ENCODE measurements at places on chromosomes 11 and 22.

DNA sequence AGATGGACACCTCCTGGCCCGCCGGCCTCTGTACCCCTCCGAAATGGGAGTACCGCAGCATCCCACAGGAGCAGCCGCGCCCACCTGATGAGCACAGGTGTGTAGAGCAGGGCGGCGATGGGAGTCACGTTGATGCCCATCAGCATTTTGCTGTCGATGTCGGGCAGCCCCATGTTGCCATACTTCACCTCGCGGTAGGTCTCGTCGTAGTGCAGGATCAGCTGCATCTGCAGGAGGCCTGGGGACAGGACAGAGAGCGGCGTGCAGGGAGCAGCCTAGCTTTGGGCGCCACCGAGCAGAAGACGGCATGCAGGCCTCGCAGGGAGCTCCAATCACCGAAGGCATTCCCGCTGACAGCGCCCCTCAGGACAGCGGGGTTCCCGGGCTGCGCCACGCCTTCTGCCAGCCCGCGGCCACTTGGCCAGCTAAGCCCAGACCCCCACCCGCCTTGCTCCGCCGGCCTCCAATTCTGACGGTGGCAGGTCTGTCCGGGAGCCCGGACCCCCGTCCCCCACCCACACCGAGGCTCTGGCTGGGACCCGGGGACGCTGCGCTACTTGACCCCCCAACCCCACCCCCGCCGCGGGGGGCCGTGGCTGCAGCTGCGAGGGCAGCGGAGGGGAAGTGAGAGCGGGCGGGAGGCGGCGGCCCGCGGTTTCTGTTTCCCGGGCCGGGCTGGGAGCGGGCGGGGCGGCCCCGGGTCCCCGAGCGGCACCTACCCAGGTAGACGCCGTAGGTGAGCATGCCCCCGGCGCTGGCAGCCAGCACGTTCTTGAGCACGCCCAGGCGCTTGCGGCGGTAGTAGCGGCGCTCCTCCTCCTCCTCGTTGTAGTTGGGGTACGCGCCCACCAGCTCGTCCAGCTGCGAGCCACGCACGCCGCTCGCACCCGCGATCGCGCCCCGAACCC is 705 bp downstream of the UNC93B1 start:
- DNase-seq = no peak

DNA sequence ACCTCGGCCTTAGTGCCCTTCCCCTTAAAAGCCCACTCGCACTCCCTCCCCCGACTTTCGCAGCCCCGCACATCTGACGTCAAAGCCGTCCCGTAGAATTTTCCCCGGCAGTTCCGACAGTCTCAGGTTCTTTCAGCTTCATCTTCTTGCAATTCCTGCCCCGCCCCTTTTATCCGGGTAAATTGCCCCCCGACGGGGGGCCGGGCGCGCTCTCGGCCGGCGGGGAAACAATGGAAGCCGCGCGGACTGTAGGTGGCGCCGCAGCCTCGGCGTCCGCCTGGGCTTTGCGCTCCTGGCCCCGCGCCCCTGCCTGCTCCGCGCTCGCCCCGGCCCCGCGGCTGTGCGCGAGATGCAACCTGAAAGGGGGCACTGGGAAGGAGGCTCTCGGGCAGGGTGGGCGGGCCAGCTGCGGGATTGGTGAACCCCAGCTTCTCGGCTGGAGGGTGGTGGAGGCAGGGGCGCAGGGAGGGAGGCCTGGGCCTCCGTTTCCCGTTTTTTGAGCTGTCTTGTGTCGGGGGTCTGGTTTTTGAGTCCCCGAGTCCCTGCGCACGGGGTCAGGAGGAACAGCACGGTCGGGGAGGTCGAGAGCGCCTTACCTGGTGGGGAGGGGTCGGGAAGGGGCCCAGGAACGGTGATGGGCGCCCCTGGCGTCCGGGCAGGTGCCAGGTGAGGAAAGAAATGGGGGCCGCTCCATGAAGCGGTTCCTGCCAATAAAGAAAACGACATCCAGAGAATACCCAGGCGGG is 859 bp upstream of the FGF19 start:
- no peak for DNase-seq

DNA sequence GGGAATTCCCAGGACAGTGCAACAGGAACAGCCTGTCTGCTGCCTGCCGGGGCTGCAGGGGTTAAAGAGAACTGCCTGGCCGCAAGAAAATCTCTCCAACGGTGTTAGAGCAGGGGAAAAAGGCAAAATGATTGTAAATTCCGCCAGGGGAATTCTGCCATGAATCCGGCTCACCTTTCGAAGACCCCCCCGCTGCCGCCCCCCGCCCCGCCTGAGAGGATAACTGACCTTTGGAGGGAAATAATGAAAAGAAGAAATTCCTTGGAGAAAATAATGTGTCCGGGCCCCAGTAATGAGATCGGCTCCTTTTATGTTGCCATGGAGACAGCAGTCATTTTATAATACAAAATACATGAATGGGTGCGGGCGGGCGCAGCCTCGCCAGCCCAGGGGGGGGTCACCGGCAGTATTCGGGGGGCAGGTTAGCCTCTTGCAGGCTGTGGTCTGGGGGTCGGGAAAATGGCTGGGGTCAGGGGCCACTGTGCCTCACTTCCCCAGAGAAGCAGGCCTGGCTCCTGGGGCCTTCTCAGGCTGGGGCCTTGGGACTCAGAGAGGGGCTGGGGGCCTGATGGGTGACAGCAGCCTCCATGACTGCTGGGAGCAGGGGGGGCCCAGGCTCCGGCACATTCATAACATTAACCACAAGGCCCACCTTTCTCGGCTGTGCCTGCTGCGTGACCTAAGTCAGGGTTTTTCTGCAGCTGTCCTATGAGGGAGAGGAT is 228.1 kb downstream of the MN1 start:
- DNase-seq = no peak

GRCh38 chr11:83734120-83734519 is 448.0 kb upstream of the CCDC90B start:
- no peak for DNase-seq
